ENCODE measurements at places on chromosomes 2 and 18.

GRCh38 chr18:6270771-6271216 is 143.9 kb downstream of the L3MBTL4 start:
- no peak overlapping the region for H3K4me3 ChIP-seq
- peaks cover 10% of the 10 kb centered on the region for H3K27me3 ChIP-seq
- DNase-seq = no peak
- H3K27ac ChIP-seq = no peak overlapping the region
- peaks cover 3% of the 10 kb centered on the region for H3K4me1 ChIP-seq

- no peaks in the 10 kb centered on the region for H3K27me3 ChIP-seq
- peaks cover 49% of the 10 kb centered on the region for H3K36me3 ChIP-seq
- H3K4me1 ChIP-seq = peaks cover 6% of the 10 kb centered on the region
- no peak overlapping the region for H3K4me3 ChIP-seq
Observed at GRCh38 chr2:100571668-100572067, 8.9 kb downstream of the PDCL3 start.

DNA sequence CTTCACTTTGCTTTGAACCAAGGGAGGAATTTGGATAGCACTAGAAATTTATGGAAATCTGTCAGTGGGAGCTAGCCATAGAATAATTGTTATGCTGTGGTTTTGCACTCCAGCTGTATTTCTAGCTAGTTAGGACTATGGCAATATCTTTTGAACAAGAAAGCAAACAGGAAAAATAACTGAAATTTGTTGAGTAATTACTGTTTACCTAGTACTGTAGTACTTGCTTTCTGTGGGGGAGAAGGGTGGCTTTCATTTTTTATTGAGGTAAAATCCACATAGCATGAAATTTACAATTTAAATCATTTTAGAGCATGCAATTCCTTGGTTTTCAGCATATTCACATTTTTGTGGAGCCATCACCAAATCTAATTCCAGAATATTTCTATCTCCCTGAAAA is 28.4 kb downstream of the MBD5 start:
- H3K4me3 ChIP-seq = no peak overlapping the region
- DNase-seq = no peak
- no peaks in the 10 kb centered on the region for H3K27me3 ChIP-seq
- no peak overlapping the region for H3K27ac ChIP-seq

- H3K27ac ChIP-seq = no peak overlapping the region
- no peaks in the 10 kb centered on the region for H3K27me3 ChIP-seq
- no peak overlapping the region for H3K4me3 ChIP-seq
- no peak for DNase-seq
- H3K36me3 ChIP-seq = no peaks in the 10 kb centered on the region
Observed at GRCh38 chr2:23536326-23536725, 151.3 kb downstream of the KLHL29 start.

DNA sequence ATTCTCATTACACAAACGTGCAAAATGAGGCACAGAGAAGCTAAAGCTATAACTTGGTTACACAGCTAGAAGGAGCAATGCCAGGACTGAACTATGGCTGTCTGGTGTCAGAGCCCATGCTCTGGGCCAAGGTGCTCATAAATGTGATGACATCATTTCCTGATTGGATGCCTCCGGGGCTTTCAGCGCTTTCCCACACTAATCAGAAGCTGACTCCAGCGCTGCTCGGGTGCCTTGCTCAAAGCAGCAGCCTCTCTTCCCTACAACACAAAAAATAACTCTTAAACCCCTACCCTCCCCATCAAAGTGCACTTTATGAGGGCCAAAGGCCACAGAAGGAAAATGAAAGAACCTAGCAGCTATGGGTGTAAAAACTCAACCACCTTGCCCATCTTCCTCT is 90.7 kb downstream of the STK39 start:
- no peaks in the 10 kb centered on the region for H3K27me3 ChIP-seq
- H3K4me3 ChIP-seq = no peak overlapping the region
- H3K27ac ChIP-seq = no peak overlapping the region
- peaks cover 11% of the 10 kb centered on the region for H3K4me1 ChIP-seq

DNA sequence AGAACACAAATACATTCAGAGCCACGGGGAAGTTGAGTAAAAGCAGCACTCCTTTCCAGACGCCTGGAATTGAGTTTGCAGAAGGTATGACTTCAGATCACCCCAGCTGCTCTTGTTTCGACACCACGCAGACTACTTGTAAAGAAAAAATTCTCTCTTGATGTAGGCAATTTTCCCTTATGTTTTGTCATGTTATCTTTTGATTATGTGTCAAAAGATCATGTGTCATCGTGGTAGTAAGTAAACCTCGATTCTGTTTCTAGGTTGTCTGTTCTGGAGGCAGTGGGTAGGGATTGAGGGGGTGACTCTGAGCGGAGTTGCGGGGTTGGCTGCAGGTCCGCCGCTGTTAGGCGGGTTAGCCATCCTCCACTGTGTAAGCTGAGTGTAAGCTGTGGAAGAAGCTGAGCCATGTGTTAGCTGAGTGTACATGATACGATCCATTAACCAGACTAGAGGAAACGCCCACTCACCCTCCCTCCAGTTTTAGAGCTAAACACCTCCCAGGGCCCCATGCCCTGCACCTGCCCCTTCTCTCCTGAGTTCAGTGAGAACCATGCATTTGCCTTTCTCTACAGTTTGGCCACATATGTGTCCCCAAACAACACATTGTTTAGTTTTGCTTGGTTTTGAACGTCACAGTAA is 181.8 kb downstream of the SNTG2 start:
- peaks cover 29% of the 10 kb centered on the region for H3K4me1 ChIP-seq
- H3K27ac ChIP-seq = no peak overlapping the region
- H3K4me3 ChIP-seq = no peak overlapping the region
- H3K27me3 ChIP-seq = peaks cover 18% of the 10 kb centered on the region
- peak; percentile 67 for DNase-seq

DNA sequence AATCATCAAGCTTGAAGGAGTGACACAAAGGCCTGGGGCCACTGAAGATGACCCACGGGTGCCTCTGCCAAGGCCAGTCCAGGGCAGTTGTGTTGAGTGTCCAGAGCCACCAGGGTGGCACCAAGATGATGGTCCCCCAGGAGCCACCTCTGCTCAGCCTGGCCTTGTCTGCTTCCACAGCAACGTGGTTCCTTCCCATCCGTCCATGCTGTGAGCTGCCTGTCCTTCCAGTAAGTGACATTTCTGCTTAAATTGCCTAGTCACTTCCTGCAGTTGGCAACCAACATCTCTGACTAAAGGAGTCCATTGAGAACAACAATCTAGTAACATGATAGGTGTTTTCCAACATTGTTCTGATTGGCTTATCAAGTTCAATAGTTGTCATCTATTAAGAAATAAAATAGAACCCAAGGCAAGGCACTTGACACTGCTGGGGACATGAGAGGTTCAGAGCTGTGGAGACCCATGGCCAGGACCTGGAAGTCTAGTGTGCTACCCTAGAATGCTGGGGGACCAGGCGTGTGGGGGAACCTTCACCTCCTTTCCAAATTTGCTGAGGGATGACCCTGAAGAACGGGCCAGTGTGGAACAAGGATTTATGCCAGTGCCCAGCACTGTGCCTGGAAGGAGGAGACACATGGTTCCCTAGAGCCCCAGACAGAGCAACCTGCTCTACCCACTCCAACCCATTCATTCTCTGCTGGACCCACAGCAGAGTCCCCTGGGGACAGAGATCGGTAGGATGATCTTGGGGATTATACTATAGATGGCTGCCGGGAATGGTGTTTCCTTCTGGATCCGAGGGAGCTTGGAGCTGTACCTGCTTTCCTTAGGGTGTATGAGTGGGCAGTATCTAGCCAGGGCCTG is 98.9 kb upstream of the EPC2 start:
- H3K4me1 ChIP-seq = peaks cover 34% of the 10 kb centered on the region
- H3K27me3 ChIP-seq = no peaks in the 10 kb centered on the region
- no peaks in the 10 kb centered on the region for H3K36me3 ChIP-seq
- H3K27ac ChIP-seq = peak overlapping the region; percentile 58
- DNase-seq = peak; percentile 47

DNA sequence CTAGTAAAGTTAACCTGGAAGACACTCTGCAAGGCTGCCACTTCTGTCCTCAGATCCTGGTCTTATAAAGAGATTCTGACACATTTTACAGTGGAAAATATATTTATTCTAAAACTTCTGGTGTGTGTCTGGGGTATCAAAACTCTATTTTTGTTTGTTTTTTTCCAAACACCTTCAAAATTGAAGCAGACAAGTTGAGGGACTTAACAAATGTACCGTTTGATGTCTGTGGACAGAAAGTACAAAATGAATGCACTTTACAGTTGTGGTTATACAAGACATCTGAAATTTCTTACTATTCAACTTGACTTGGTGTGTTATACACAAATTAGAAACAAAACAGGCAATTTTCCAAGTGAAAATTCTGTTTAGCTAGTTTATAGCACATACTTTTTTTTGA is 823.2 kb upstream of the SALL3 start:
- H3K4me1 ChIP-seq = no peaks in the 10 kb centered on the region
- H3K27ac ChIP-seq = no peak overlapping the region
- H3K27me3 ChIP-seq = no peaks in the 10 kb centered on the region
- no peaks in the 10 kb centered on the region for H3K36me3 ChIP-seq
- no peak overlapping the region for H3K4me3 ChIP-seq

DNA sequence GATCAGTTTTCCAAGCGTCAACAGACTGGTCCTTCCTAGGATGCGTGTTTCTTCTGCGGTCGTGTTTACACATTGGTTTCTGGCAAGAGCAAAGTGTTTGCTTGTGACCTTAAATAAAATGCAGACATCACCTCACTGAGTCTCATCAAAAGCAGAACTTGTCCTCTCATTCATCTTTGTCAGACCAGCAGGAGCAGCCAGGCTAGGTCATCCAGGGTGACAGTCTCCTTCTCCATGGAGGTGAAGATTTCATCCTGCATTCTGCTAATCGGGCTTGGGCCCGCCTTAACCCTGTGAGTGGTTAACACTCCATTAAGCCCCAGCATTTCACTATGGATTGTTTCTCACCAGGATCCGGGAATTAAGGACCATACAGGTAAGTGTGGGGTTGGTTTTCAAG is 64.2 kb upstream of the PID1 start:
- no peaks in the 10 kb centered on the region for H3K27me3 ChIP-seq
- H3K4me1 ChIP-seq = no peaks in the 10 kb centered on the region
- H3K36me3 ChIP-seq = no peaks in the 10 kb centered on the region
- H3K27ac ChIP-seq = no peak overlapping the region

- H3K4me3 ChIP-seq = no peak overlapping the region
- H3K27ac ChIP-seq = no peak overlapping the region
- DNase-seq = no peak
- H3K27me3 ChIP-seq = no peaks in the 10 kb centered on the region
Observed at GRCh38 chr18:8380006-8380405, 229.2 kb upstream of the RAB12 start.

GRCh38 chr18:54947091-54947490 is 12.2 kb downstream of the CCDC68 start:
- H3K36me3 ChIP-seq = no peaks in the 10 kb centered on the region
- no peak overlapping the region for H3K27ac ChIP-seq
- H3K27me3 ChIP-seq = no peaks in the 10 kb centered on the region

DNA sequence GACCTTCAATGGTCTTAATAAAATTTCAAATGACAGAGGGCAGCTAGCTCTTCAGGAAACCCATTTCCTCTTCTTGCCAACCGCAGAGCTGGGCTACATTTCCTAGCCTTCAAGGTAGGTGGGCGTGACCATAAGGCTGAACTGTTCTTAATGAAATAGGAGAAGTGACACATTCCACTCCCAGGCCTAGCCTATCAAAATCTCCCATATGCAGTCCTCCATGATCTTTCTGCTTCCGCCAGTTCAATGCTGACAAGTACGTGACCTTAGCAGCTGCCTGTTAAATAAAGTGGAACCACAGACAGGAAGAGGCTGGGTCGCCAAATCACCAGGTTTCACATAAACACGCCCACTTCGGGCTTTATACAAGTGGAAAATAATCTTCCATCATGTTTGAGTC is 13.2 kb downstream of the SERPINE2 start:
- DNase-seq = peak; percentile 81
- peaks cover 72% of the 10 kb centered on the region for H3K4me1 ChIP-seq
- no peaks in the 10 kb centered on the region for H3K27me3 ChIP-seq
- peaks cover 32% of the 10 kb centered on the region for H3K36me3 ChIP-seq
- H3K4me3 ChIP-seq = peak overlapping the region; percentile 50
- H3K27ac ChIP-seq = peak overlapping the region; percentile 94
